ENCODE measurements at places on chromosomes 7 and 10.

- H3K4me3 ChIP-seq = no peak overlapping the region
- no peaks in the 10 kb centered on the region for H3K27me3 ChIP-seq
- no peaks in the 10 kb centered on the region for H3K36me3 ChIP-seq
- H3K4me1 ChIP-seq = no peaks in the 10 kb centered on the region
Measured at GRCh38 chr10:64419461-64419860, 898.3 kb downstream of the REEP3 start.

- no peaks in the 10 kb centered on the region for H3K36me3 ChIP-seq
- no peaks in the 10 kb centered on the region for H3K27me3 ChIP-seq
- H3K4me3 ChIP-seq = no peak overlapping the region
- peaks cover 2% of the 10 kb centered on the region for H3K4me1 ChIP-seq
Measured at GRCh38 chr7:129643550-129644170, 32.1 kb downstream of the NRF1 start.

DNA sequence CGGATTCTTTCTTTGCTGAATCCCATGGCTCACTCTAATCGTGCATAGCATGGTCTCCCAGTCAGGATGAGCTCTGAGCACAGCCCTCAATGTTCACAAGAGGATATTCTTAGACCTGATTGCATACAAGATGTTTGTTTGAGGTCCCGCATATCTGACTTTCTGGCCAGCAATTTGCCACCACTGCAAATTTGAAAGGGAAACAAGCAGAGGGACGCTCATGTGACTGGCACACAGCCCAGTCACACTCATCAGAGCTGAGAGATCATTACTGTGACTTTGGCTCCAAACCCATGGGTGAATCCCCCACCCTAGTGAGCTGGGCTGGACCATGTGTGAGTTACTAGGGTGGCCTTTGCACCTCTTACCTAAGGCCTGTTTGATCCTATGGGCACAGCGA, 9.9 kb downstream of the TAS2R41 start:
- peaks cover 4% of the 10 kb centered on the region for H3K4me1 ChIP-seq
- H3K36me3 ChIP-seq = no peaks in the 10 kb centered on the region
- DNase-seq = peak; percentile 32
- no peak overlapping the region for H3K27ac ChIP-seq
- no peaks in the 10 kb centered on the region for H3K27me3 ChIP-seq

DNA sequence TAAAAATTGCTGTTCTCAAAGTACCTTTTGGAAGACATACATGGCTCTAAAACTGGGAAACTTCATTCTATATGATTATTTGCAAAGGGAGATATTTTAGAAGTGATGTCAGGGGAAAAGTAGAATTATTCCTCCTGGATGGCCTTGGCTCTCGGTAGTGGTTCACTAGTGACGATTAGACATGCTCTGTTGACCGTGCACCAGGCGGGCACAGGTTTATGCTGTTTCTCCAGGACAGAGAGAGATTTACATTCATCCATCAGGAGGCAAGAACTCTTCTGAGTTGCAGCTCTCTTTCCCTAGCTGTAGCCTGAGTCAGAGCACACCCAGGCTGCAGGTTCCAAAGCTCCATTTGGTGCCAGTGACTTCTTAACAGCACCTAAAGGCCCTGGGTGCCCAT, 184.9 kb upstream of the WDR11 start:
- DNase-seq = no peak
- H3K4me1 ChIP-seq = no peaks in the 10 kb centered on the region
- no peaks in the 10 kb centered on the region for H3K27me3 ChIP-seq

DNA sequence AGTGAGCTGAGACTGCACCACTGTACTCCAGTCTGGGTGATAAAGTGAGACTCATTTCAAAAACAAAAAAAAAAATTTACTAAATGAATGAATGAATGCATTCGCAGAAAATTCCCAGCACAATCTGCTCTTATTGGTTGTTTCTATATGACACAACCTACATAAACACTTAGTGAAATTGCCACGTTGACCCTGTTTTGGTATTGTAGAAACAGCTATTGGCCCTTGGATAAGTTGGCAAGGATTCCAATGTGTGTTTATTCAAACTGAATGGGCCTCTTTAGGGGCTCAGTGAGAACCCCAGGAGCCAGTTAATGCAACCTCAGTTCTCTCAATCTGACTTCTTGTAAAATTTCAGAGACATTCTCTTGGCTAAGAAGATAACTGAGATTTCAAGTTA, 66.0 kb downstream of the HHEX start:
- DNase-seq = no peak
- no peaks in the 10 kb centered on the region for H3K4me1 ChIP-seq
- H3K36me3 ChIP-seq = no peaks in the 10 kb centered on the region
- no peak overlapping the region for H3K4me3 ChIP-seq

DNA sequence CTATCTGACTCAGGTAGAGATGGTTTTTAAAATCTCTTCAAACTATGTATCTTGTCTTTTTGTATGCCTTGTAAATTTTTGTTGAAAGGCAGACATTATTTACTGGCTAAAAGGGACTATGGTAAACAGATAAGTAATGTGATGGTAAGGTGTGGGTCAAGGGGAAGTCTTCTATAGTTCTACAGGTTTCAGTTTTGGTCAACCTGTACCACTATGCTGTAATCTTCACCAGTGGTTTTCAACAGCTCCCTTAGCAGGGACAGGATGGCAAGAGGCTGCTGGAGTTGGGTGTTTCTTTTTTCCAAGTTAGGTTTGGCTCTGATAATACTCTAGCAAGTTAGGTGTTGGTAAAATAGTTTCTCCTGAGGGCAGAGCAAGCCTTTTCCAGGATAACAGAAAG, 32.7 kb upstream of the FZD8 start:
- no peak overlapping the region for H3K27ac ChIP-seq
- DNase-seq = no peak
- H3K36me3 ChIP-seq = no peaks in the 10 kb centered on the region
- H3K4me1 ChIP-seq = no peaks in the 10 kb centered on the region
- H3K4me3 ChIP-seq = no peak overlapping the region
- H3K27me3 ChIP-seq = no peaks in the 10 kb centered on the region

- H3K27ac ChIP-seq = no peak overlapping the region
- DNase-seq = no peak
- H3K36me3 ChIP-seq = no peaks in the 10 kb centered on the region
- H3K4me3 ChIP-seq = no peak overlapping the region
Measured at GRCh38 chr10:28805390-28805789, 128.1 kb downstream of the BAMBI start.

GRCh38 chr10:79153745-79154144, 85.0 kb downstream of the ZMIZ1 start:
- no peak overlapping the region for H3K4me3 ChIP-seq
- peaks cover 54% of the 10 kb centered on the region for H3K4me1 ChIP-seq
- H3K27ac ChIP-seq = no peak overlapping the region
- H3K36me3 ChIP-seq = peaks cover 41% of the 10 kb centered on the region
- H3K27me3 ChIP-seq = no peaks in the 10 kb centered on the region

DNA sequence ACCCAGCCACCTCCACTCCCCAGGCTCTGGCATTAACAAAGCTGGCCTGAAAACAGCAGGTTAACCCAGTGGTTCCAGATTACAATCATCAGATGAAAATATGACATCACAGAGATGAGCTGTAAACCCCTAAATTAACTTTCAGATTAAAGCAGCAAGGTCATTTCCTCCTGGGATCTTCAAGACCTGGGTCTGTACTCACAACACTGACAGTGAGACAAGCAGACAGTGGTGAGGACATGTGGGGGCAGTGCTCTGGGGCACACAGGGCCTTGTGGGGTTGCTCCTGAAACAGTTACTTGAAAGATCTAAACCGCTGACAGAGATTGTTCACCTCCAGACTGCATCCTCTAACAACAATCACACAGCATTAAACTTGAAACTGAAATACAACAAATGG, 134.1 kb downstream of the ZNF438 start:
- H3K4me3 ChIP-seq = no peak overlapping the region
- no peak overlapping the region for H3K27ac ChIP-seq
- no peak for DNase-seq

DNA sequence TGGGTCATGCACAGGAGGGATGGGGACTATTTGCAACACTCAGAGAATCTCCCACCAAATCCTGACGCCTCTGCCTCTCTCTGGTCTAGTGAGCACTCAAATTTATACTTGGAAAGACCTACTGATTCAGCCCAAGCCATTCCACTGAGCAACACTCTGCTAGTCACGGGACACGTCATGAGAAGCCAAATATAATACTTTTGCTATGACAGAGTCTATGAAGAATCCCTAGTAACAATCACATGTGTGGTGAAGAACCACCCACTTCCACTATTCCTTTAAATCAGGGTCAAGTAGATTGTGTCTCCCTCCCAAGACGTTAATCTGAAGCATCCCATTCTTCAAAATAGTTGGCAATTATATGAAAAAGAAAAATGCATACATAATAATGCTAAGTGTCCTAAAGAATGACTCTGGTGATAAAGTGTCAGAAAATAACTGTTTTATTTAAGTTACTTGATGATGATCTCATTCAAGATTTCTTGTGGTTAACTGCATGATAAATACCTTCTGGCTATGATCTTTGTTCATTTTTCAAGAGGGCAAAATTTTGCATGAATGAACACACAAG, 28.5 kb downstream of the CHCHD3 start:
- H3K27ac ChIP-seq = no peak overlapping the region
- DNase-seq = peak; percentile 58
- no peak overlapping the region for H3K4me3 ChIP-seq
- H3K36me3 ChIP-seq = no peaks in the 10 kb centered on the region
- H3K27me3 ChIP-seq = no peaks in the 10 kb centered on the region
- no peaks in the 10 kb centered on the region for H3K4me1 ChIP-seq

DNA sequence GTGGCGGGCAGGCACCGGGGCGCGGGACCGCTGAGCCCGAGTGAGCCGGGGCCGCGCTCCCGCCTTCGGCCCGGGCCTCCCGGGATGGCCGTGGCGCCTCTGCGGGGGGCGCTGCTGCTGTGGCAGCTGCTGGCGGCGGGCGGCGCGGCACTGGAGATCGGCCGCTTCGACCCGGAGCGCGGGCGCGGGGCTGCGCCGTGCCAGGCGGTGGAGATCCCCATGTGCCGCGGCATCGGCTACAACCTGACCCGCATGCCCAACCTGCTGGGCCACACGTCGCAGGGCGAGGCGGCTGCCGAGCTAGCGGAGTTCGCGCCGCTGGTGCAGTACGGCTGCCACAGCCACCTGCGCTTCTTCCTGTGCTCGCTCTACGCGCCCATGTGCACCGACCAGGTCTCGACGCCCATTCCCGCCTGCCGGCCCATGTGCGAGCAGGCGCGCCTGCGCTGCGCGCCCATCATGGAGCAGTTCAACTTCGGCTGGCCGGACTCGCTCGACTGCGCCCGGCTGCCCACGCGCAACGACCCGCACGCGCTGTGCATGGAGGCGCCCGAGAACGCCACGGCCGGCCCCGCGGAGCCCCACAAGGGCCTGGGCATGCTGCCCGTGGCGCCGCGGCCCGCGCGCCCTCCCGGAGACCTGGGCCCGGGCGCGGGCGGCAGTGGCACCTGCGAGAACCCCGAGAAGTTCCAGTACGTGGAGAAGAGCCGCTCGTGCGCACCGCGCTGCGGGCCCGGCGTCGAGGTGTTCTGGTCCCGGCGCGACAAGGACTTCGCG, 534 bp downstream of the FZD9 start:
- peaks cover 13% of the 10 kb centered on the region for H3K27me3 ChIP-seq
- H3K27ac ChIP-seq = no peak overlapping the region
- peaks cover 5% of the 10 kb centered on the region for H3K36me3 ChIP-seq
- H3K4me1 ChIP-seq = peaks cover 5% of the 10 kb centered on the region
- H3K4me3 ChIP-seq = peak overlapping the region; percentile 60
- DNase-seq = peak; percentile 57

- H3K4me1 ChIP-seq = peaks cover 8% of the 10 kb centered on the region
- H3K36me3 ChIP-seq = no peaks in the 10 kb centered on the region
- H3K27ac ChIP-seq = no peak overlapping the region
- no peaks in the 10 kb centered on the region for H3K27me3 ChIP-seq
- peak; percentile 22 for DNase-seq
Measured at GRCh38 chr10:89337484-89337883, 9.7 kb downstream of the IFIT3 start.

GRCh38 chr7:134362587-134363483, 46.1 kb upstream of the SLC35B4 start:
- no peaks in the 10 kb centered on the region for H3K4me1 ChIP-seq
- H3K27ac ChIP-seq = no peak overlapping the region
- no peaks in the 10 kb centered on the region for H3K27me3 ChIP-seq
- no peak overlapping the region for H3K4me3 ChIP-seq
- DNase-seq = no peak

DNA sequence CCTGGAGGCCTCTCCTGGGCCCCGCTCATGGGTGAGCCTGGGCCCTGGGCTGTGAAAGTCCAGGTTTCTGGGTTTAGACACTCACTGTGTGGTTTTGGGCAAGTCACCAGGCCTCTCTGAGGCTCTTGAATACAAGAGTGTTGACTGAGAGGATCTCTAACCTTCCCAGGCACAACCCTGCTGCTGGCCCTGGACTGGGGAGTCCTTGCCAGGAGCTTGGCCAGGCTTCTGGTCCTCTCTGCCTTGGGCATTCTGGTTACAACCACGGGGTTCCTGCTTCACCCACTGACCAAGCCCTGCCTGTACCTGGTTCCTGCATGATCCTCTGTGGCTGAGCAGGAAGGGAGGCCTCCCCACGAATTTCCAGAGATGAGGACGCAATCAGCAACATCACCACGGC, 63.6 kb upstream of the COL13A1 start:
- no peaks in the 10 kb centered on the region for H3K4me1 ChIP-seq
- no peak for DNase-seq
- no peak overlapping the region for H3K27ac ChIP-seq
- H3K4me3 ChIP-seq = no peak overlapping the region

DNA sequence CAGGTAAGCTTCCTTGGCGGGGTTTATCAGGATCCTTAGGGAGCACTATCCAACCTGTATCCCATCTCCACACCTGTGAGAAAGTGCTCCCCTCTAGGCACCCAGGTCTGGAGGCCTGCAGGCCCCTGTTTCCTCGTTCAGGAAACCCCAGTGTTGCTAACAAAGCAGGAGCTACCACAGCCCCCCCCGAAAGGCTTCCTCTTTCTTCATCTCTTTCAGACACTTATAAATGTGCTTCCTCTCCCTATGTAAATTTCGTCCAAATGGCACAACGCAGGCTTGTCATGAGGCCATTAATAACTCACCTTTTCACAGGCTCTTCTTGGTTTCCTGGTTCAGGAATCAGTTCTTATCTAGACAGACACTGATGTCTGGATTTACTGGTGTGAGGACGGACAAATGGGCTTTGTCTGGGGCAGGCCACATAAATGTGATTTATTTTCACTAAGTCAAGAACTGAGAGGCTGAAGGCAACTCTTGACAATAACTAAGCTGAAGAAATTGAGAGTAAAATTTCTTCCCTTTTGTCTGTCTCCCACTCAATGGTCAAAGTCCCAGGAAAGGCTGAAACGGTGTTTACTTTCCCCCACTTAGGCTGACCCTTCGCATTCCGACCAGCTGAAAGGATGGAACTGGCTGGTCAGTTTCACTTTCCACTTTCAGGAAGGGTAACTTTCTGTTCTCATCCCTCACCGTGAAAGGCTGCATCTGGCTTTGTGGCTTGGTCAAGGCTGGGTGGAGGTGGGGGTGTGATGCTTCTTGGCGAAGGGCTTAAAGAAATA, 46.8 kb downstream of the PIK3AP1 start:
- no peak overlapping the region for H3K27ac ChIP-seq
- H3K4me1 ChIP-seq = peaks cover 14% of the 10 kb centered on the region
- no peak for DNase-seq
- H3K36me3 ChIP-seq = no peaks in the 10 kb centered on the region
- H3K27me3 ChIP-seq = no peaks in the 10 kb centered on the region

- H3K4me3 ChIP-seq = no peak overlapping the region
- no peak overlapping the region for H3K27ac ChIP-seq
- no peaks in the 10 kb centered on the region for H3K27me3 ChIP-seq
- no peaks in the 10 kb centered on the region for H3K4me1 ChIP-seq
- H3K36me3 ChIP-seq = peaks cover 2% of the 10 kb centered on the region
- no peak for DNase-seq
Measured at GRCh38 chr10:127937069-127937468, 30.2 kb downstream of the PTPRE start.

All from trophoblast cell (in vitro differentiated cells and primary cell).